ENCODE measurements at places on chromosomes 7 and 10.

DNA sequence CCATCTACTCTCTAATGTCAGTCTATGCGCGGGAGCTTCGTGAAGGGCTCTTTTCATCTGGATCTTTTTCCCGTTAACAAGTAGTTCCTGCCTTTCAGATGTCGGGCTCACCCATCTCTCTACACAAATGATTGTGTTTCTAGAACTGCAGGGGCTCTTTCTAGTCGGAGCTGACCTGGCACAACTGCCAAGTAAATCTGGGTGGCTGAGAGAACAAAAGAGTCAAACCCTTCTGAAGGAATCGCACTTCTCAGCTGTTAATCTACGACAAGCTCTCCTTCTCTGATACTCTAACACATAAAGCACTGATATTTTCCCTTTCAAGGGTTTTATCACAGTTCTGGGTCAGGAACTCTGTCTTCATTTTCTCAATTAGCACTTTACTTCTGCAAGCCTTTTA, 144.7 kb downstream of the NRP1 start:
- DNase-seq, result no peak

DNA sequence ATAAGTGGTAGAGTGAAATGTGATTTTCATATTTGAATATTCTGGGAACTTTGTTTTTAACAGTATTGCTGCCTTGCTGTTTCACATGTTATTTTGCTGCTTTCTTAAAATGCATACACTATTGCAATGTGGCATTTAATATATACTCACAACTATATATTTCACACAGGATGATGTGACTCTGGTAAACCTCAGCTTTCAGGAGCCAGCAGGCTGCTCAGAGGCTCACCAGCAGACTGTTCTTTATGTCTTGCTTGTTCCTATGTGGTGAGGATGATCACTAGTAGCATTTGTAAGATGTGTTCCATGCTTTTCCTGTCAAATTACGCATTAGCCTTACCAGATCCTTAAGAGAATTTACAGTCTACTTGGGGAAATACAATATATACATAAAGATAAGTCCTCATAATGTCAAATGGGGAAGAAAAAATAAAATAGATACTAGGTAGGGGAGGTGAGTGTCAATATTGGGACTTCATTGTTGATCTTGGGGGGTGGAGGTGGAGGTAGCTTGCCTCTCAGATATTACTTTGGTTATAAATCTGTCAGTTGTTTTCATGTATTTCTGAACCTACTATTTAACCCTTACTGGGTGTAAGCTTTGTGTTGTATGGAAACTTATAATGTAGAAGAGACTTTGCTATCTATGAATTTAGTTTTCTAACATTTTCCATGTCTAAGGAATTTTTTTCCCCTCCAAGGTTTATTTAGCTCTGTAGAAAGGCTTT, 8.4 kb downstream of the GNAI1 start:
- DNase-seq, result no peak

GRCh38 chr10:43973801-43974200, 325.1 kb upstream of the ZNF32 start:
- no peak for DNase-seq

DNA sequence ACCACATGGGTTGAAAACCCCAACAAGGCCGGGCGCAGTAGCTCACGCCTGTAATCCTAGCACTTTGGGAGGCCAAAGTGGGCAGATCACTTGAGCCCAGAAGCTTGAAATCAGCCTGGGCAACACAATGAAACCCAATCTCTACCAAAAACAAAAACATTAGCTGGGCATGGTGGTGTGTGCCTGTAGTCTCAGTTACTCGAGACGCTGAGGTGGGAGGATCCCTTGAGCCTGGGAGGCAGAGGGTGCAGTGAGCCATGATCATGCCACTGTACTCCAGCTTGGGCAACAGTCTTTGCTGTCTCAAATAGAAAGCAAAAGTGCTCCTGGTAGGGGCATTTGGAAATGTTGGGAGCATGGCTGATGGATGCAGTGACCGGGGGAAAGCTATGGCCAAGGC, 209.6 kb upstream of the PLXNA4 start:
- no peak for DNase-seq

Data from nucleus accumbens (tissue), 56 donors.